CD4-positive, alpha-beta T cell treated with Interferon alpha-2 for 1 hour (primary cell): ENCODE measurements at places on chromosomes 5 and 9.

- no peak for DNase-seq
These were observed 356.8 kb upstream of the KIF2A start for GRCh38 chr5:61949054-61949678.

DNA sequence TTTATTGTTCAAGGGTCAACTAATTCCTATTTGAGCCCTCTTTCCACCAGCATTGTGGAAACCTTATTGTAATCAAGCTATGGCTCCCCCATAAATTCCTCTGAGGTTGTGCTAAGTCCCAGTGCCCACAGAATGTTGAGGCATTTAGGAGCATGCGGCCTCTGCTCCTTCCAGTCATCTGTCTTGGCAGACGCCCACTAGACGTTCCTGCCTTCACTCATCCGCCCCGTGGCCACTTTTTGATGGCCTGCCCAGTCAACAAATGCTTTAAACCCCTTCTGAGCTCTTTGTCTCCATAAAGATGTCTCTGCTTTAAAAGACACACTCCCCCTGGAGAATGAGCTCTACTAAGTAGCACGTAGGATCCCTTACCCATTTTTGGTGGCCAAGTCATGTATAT lies 104.7 kb downstream of the GAS1 start:
- DNase-seq, result no peak

DNA sequence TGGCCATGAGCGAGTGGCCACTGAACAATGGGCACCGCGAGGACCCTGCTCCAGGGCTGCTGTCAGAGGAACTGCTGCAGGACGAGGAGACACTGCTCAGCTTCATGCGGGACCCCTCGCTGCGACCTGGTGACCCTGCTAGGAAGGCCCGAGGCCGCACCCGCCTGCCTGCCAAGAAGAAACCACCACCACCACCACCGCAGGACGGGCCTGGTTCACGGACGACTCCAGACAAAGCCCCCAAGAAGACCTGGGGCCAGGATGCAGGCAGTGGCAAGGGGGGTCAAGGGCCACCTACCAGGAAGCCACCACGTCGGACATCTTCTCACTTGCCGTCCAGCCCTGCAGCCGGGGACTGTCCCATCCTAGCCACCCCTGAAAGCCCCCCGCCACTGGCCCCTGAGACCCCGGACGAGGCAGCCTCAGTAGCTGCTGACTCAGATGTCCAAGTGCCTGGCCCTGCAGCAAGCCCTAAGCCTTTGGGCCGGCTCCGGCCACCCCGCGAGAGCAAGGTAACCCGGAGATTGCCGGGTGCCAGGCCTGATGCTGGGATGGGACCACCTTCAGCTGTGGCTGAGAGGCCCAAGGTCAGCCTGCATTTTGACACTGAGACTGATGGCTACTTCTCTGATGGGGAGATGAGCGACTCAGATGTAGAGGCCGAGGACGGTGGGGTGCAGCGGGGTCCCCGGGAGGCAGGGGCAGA lies 53.3 kb downstream of the JADE2 start:
- no peak for DNase-seq

GRCh38 chr9:38211002-38211401 lies 142.0 kb upstream of the SHB start:
- DNase-seq, result no peak

DNA sequence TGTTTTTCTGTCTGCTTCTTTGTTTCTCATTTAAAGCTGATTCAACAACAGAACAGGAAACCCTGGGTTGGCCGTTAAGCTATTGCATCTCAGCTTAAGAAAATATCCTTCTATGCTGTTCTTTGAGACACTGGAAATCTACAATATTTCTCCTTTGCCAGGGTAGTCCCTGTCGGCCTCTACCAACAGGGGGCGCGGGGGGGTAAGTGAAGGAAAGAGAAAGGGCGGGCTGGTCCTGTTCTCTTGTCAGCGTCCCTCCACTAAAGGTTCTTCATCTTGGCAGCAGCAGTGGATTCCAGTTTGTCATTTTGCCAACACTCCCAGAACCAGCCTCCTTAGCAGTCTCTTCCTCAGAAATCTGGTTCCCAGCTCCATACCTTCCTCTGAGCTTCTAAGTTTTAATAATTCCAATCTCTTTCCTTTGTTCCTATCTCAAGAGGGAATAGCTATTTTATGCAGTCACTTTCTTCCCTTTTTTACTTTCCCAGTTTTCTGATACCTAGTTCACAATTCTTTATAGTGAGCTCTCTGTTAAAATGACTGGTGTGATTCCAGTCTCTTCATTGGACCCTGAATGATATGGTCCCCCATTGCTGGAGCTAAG lies 222.3 kb downstream of the GLIS3 start:
- peak; percentile 10 for DNase-seq

GRCh38 chr5:33828626-33829308 lies 63.0 kb downstream of the ADAMTS12 start:
- no peak for DNase-seq

GRCh38 chr5:115766608-115767007 lies 49.9 kb downstream of the CDO1 start:
- no peak for DNase-seq

DNA sequence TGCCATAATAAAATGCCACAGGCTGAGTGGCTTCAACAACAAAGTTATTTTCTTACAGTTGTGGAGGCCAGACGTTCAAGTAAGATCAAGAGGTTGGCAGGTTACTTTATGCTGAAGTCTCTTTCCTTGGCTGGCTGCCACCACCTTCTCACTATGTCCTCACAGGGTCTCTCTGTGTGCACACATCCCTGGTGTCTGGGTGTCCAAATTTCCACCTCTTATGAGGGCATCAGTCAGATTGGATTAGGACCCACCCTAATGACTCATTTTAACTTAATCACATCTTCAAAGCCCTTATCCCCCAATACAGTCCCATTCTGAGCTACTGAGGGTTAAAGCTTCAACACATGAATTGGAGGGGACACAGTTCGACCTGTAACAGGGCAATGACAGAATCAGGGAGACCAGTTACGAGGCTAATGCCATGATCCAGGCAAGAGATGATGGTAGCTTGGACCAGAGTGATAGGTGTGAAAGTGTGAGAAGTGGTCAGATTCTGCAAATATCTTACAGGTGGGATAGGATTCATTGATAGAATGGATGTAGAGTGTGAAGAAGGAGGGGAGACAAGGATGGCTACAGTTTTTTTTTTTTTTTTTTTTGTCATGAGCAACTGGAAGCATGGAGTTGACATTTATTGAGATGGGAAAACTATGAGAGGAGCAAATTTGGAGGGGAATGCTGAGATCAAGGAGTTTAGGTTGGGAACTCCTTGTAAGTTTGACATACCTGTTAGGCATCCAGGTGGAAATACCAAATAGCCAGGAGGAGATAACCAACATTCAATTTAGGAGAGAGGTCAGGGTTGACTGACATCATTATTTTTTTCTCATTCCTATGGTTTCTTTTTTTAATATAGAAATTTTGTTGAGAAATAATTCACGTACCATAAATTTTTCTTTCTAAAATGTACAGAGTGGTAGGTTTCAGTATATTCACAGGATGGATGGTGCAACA lies 39.6 kb upstream of the FGF1 start:
- DNase-seq, result no peak

DNA sequence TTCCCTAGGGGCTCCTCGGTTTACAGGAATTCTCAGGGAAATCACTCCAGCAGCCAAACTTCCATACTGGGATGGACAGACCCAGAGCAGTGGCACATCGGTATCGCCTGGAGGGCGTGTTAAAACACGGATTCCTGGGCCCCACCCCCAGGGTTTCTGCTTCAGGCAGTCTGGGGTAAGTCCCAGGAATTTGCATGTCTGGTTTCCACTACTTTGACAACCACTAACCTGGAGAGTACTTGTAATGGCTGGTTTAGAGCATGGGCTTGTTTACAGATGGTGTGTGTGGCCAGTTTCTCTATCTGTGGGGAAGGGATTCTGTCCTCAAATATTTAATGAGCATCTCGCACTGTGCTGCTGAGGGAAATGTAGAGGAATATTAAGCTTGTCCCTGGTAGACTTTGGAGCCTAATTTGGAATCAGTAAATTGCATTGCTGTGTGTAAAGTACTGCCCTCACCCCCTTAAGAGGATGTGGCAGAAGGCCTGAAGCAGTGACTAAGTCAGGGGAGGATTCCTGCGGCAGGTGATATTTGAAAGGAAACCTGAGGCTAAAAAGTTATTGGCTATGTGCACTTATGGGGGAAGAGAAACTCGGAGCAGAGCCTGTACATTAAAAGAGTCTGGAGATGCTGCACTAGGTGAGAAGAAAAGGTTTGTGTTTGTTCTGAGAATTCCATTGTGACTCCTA lies 18.6 kb upstream of the TJP2 start:
- no peak for DNase-seq

DNA sequence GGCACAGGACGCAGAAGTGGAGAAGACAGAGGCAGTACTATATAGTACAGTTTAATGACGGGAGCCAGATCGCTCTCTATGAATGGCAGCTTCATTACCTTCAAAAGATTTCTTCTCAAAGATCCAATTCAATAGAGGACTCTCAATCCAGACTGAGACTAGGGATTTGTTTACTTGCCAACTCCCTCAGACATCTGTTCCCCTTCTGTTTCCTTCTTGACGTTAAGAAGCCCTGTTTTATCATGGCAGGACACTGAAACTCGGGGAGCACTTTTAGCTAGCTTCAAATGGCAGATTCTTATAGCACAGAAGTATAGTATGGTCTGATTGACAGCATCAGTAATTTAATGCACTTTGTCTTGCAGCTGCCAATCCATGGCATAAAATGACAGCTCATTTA lies 747.3 kb upstream of the C9orf72 start:
- DNase-seq, result no peak

DNA sequence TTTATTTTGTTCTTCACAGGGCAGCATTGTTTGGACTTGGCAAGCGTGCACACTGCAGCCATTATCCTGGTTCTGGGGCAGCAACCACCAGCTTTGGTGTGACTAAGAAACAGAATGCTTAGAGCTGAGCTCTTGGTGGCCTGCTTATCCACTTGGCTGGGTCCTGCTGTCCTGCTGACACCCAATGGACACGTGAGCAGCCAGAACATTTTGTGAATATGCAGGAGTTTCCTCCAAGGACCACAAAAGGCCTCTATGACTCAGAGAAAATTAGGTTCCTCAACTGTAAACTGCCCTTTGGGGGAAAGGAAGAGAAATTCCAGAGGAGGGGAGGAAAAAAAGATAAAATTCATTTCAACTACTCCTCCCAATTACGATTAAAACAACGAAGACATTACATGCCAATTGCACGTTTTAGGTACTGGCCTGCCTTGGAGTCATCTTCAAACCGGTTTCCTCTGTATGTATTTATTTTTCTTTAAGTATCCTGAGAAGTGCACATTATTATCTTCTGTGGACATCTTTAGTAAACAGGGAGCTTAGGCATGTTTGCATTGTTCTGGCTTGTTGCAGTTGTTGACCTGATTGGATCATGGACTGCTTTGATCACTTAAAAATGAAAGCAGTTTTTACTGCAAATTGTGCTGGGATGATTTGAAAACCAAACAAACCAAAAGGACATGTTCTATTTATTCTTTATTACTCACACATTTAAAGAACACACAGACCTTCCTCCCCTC lies 82.3 kb upstream of the TLE4 start:
- no peak for DNase-seq

- DNase-seq, result no peak
These were observed 75.3 kb upstream of the PJA2 start for GRCh38 chr5:109485030-109485429.

GRCh38 chr5:160961038-160961437 lies 109.0 kb upstream of the ATP10B start:
- no peak for DNase-seq

- DNase-seq, result no peak
These were observed 7.3 kb upstream of the DHFR start for GRCh38 chr5:80662108-80662507.

GRCh38 chr9:121860213-121860612 lies 208.8 kb downstream of the DAB2IP start:
- no peak for DNase-seq

DNA sequence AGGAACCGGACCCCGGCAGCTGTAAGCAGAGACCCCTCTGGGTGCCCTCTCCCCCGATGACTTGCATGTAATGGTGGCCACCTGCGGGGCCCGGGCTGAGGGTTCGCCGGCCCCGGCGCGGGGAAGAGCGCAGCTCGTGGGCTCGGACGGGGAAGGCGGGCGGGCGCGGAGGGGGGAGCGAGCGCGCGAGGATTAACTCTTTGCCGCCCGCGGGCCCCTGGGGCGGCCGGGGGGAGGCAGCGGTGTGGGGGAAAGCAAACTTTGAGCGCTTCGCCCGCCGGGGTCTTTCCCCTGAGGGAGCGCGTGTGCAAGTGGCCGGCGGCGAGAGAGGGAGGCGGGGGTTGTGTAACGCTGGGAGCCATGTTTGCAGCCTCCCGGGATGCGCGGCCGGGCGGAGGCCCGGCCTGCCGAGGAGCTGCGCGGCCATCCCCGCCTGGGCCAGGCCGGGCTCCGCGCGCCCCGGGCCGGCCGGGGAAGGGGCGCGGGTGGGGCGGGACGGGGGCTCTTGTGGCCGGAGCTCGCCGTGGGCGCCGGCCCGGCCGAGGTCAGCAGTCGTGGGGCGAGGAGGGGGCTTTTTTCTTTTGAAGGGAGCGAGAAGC lies 547 bp downstream of the ANP32B start:
- DNase-seq, result peak; percentile 51

- no peak for DNase-seq
These were observed 67.7 kb downstream of the PRDM6 start for GRCh38 chr5:123156577-123157296.

DNA sequence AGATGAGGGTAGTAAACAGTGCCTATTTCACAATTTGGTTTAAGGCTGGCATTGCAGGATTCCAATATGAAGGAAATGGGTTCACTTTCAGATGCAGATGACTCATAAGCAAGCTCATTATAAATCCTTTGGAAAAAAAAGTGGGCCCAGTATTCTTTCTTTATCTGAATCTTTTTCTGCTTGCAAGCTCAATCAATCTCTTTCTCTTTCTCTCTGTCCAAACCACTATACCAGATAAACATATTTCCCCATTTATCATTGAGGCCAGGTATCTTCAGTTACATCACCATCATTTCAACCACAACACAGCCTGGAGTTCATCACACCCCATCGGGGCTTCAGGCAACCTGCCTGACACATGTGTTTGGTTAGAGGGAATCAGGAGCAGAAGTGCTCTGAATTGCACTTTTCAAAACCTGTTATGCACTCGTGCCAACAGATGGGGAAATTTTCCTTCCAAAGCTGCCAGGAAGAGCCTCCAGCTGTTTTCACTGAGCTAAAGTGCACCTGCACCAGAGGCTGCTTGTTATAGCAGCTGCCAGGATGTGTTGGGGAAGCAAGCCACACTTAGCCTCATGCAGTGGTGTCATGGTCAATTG lies 30.0 kb upstream of the MAMDC2 start:
- DNase-seq, result no peak
